ENCODE measurements at places on chromosomes 7 and 10.

GRCh38 chr7:117445206-117445605 is 17.9 kb upstream of the ASZ1 start:
- no peak for DNase-seq

DNA sequence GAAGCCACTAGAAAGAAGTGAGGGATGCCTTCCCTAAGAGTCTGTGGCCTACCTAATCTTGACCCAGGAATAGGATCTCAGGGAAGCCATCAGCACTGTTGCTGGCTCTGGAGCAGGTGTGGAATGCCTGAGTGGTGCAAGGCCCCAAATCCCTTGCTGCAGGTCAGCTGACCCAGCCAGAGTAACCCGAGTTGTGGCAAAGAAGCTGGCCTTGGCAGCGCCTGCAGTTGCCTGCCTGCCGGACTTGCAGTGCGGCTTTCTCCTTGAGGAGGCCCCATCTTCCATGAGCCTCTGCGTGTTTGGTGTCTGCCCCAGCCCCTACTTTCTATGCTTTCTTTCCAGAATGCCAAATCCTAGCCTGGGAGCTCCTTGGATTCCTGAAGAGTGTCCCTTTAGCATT is 5.8 kb downstream of the KIAA1217 start:
- no peak for DNase-seq

- no peak for DNase-seq
Observed at GRCh38 chr7:14236834-14237233, 247.4 kb upstream of the ETV1 start.

GRCh38 chr10:111522551-111522950 is 445.7 kb downstream of the ADRA2A start:
- no peak for DNase-seq

- DNase-seq: no peak
Observed at GRCh38 chr10:102657984-102658724, 13.9 kb downstream of the TRIM8 start.

- no peak for DNase-seq
Observed at GRCh38 chr7:37095122-37095521, 353.5 kb downstream of the ELMO1 start.

DNA sequence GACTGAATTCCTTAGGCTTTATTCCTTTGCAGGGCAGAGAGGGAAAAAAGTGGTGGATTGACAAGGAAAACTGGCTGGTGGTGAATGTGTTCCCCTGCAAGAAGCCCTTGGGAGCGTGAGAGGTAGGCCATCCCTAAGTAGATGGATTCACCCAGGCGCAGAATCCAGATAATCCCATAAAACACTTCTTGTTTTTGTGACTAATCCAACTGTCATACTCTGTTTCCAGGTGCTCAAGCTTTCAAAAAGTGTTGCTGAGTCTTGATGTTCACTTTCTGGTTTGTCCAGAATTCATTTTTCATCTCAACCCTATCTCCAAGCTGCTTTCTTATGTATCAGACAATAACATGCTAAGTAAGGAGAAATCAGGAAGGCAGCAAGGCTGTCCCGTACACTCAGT is 250.8 kb upstream of the HABP2 start:
- DNase-seq: no peak

- DNase-seq: no peak
Observed at GRCh38 chr7:143390104-143390772, 9.1 kb downstream of the ZYX start.

DNA sequence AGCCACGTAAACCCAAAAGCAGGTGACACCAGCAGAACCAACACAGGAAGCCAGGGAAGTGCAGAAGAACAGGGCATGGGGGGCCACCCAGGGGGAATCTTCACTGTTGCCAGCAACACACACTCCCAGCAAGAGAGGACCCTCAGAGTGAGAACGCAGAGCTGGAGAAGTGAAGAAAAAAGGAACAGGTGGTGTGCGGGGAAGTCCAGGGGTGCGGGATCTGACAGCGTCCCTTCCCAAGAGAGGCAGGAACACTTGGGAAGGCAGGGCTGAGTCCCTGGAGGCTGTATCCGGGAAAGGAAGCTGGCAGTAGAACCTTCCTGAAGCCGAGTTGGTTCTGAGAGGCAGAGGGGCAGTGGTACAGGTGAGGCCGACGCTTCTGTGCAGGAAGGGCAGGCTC is 27.7 kb downstream of the AGAP4 start:
- DNase-seq: no peak

DNA sequence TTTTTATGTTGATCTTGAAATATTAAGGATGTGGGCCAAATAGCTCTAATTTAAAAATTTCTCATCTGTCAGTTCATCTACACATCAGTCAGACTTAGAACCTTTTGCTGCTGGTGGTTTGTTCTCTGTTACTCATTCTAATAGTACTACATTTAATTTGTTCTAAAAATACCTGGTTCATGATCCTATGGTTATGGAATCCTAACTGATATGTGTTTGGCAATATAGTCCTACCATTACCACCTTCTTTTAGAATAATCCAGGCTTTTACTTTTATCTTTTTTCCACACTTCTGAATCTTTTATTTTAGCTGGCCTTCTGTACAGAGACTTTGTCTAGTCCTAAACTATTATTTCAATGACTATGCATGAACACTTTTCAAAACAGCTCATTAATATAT is 116.9 kb downstream of the SVOPL start:
- no peak for DNase-seq

- no peak for DNase-seq
Observed at GRCh38 chr10:82071231-82071630, 196.2 kb downstream of the NRG3 start.

- no peak for DNase-seq
Observed at GRCh38 chr7:99380032-99380822, 5.7 kb downstream of the ARPC1B start.

DNA sequence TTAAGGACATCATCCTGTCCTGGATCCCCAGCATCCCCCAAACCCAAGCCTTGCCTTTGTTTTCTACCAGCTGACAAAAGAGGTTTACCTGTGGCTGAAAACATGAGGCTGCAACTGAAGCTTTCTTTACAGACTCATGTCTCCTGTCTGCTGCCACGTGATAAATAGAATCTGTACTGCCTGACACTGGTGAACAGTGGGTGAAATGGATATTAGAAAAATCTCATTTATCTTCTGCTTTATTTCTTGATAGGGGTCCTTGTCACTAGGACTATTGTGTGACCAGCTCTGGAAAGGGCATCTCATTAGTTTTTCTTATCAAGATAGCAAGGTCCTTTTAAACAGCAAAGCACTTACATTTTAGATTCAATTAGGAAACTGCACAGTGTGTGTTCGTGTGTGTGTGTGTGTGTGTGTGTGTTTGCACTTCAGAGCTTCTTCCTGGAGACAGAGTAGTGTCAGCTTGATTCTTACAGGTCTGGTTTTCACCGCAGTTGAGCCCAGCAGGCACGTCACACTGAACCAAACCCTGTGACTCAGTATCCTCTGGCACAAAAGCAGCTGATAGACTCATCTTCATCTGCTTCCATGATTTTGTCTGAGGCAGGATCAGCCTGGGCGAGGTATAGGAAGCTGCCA is 373.5 kb upstream of the CELF2 start:
- no peak for DNase-seq
